ENCODE measurements at places on chromosomes 2 and 18.

GRCh38 chr2:111676291-111676822, 207.6 kb downstream of the ANAPC1 start:
- DNase-seq, result no peak

DNA sequence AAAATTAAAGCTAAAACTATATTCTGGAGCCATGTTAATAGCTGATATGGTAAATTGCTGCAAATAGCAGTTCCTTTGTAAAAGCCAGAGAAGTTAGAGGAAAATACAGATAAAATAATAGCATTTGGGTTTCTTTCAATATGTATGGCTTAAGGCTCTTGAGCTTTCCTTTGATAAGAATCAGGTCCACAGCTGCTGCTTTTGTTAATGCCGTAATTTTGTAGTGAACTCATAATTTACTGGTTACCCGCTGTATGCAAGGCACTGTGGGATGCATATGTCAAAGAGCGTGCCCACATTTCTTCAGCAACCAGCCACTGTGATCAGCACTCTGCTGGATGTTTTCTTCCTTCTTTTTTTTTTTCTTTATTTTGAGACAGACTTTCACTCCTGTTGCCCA, 79.1 kb downstream of the MOGAT1 start:
- no peak for DNase-seq

DNA sequence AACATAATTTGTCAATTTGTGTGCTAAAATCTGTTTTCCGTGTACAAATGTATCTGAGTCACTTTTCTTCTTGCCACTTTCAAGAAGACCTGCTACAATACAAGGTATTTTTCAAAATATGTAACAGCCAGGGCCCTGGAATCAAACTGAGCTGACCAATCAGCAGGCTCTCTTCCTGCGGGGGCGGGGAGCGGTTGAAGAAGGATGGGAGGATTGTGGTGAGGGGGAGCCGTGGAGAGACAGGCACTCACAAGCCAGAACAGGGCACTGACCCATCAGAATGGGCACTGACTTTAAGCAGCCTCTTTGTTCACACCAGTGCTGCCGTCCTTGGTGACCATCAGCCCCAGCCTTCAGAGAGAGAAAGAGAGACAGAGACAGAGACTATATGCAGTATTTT, 40.6 kb upstream of the CCNYL1 start:
- no peak for DNase-seq

DNA sequence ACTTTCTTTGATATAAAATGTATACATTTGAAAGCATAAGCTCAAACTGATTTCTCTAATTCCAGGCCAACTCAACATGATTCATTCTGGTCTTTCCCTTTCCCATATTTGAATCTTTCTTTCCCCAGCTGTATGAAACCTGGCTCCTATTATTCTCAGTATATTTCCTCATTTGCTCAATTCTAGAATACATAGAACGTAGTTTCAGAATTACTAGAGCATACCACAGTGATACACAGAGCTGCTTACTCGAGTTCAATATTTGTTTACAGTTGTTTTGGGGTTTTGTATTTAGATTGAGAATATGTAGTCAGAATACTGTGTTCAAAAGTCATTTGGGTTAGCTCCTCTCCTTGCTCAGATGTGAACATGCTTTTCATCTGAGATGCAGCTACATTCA, 43.0 kb downstream of the TNFRSF11A start:
- no peak for DNase-seq

- no peak for DNase-seq
Measured at GRCh38 chr2:118119158-118119727, 31.0 kb downstream of the INSIG2 start.

GRCh38 chr2:152176113-152176714, 651 bp upstream of the STAM2 start:
- DNase-seq, result no peak
